ENCODE measurements at places on chromosomes 13 and 19.

DNA sequence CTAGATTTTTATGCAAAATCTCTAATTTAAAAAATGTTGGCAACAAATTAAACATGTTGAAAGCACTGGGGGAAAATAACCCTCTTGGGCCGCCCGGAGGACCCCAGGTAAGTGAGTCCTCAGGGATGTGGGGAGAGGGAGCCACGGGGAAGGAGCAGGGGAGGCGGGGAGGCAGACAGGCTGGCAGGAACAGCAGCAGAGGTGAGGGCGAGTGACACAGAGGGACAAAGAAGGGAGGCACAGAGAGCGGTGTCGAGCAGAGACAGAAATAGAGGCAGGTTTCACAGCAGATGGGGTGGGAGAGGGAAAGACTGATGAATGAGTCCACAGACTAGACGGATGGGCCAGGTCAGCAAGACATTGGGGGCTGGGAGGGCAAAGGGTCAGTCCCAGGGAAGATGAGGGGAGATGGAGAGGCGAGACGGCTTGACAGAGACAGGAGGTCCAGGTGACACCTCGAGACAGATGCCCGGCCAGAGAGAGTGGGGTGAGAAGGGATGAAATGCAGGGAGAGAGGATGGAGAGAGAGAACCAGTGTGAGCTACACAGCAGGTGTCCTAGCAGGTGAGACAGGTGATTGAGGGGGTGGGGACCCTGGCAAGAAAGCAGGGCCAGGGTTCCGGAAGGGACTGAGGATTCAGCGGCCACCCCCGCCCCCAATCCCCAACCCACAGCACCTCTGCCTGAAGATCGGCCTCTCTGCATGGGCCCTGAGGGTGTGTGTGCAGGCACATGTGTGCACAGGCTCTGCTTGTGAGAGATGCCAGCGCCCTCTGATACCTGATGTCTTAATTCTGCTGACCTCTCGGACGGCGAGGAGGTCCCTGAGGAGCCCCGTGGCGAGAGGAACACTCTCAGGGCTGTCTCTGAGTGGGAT, 3.8 kb downstream of the LRRC4B start:
- DNase-seq, result no peak

DNA sequence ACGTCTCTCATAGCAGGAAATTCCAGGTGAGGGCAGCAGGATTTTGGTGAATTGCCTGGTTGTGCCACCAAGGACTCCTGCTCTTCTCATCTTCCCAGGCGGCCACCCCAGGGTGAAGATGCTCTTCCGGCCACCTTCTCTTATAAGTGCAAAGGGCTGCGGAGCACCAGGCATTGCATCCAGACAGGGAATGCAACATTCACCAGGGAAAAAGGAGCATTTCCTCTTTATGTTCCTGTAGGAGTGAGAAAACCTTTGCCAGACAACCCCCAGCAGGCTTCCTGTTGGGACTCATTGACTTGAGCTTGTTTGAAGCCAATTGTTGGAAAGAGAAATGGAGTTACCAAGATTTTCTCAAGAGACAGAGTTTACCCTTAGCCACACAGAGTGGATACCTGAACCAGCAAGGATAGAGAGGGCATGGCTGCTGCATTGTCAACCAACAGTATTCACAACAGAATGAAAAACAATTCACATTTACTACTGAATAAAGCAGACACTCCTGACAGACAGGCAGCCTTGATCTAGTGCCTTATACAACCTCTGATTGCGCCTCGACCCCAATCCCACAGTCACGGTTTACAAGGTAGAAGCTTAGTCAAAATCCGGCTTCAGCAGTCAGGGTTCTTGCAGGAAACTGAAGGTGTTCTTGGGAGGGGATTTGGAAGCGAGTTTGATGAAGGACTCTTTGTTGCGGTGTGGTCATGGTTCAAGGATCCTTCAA, 1.8 kb upstream of the ATP11A start:
- DNase-seq, result no peak

DNA sequence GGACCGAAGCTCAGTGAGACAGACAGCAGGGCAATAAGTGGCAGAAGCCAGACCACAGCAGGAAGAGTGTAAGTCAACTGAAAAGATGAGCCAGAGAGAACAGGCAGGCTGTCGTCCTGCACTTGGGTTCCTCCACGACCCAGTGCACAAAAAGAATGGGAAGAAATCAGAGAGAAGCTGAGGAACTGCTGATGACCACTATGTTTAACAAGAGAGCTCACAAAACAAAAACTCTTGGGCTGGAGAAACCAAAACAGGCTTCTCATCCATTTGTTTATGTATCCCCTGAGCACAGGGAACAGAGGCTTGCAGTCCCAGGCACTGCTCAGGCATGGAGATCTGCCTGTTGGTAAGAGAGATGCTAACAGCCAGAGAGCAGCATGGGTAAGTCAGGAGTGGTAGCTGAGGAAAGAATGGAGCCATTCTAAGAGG, 14.0 kb downstream of the AKAP8L start:
- DNase-seq, result no peak

DNA sequence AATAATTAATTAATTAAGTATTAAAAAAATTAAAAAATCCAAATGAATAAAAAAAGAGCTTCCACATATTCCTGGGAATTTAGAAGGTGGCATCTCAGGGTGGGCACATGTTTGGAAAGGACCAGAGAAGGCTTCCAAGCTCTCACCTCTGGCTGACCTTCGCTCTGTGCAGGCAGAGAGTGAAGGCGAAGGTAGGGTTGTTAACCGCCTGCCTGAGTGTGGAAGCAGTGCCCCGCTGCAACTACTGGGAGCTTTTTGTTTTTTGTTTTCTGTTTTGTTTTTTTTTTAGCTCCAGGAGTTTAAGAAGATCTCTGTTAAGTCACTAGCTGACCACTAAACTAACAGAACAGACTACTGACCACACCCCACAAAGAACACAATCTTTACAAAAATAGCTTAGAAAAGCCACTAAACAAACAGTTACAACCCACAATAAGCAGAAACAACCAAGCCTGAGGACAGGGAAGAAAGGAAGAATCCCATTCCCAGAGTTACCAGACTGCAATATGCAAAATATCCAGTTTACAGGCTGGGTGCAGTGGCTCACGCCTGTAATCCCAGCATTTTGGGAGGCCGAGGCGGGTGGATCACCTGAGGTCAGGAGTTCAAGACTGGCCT, 11.4 kb downstream of the ZNF541 start:
- no peak for DNase-seq

DNA sequence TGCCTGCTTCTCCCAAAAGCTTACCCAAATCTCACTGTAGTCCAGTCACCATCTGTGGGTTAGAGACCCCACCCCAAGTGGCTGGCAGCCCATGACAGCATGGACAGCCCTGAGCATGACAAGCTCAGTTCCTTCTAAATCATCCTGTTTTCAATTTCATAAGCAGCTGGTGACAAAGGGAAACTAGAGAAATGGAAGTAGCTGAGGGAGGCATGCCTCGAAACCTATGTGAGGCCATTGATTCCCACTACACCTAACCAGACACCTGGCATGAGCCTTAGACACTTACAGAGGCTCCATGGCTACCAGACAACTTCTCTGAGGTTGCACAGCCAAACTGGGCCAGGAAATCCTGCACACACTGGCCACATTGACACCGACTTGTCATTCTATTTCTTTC, 56.2 kb downstream of the ABCC4 start:
- no peak for DNase-seq

DNA sequence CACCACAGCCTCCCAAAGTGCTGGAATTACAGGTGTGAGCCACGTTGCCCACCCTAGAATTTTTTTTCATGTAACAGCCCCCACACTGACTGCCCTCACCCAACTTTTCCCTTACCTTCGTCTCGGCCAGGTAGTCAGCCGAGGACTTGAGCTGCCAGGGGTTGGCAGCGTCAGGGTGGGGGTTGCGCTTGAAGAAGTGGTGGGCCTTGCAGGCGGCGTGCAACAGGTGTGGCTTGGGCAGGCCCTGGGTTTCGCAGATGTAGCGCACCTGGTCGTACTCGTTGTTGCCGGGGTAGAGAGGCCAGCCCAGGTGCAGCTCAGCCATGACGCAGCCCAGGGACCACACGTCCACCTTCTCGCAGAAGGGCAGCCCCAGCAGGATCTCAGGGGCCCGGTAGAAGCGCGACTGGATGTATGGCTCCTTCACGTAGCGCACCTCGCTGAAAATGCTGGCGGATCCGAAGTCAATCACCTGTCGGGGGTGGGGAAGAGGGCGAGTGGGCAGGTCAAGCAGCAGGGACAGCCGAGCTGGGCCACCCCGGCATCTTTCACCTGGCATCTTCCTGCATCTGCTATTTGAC, 6.2 kb downstream of the HIPK4 start:
- DNase-seq, result no peak

DNA sequence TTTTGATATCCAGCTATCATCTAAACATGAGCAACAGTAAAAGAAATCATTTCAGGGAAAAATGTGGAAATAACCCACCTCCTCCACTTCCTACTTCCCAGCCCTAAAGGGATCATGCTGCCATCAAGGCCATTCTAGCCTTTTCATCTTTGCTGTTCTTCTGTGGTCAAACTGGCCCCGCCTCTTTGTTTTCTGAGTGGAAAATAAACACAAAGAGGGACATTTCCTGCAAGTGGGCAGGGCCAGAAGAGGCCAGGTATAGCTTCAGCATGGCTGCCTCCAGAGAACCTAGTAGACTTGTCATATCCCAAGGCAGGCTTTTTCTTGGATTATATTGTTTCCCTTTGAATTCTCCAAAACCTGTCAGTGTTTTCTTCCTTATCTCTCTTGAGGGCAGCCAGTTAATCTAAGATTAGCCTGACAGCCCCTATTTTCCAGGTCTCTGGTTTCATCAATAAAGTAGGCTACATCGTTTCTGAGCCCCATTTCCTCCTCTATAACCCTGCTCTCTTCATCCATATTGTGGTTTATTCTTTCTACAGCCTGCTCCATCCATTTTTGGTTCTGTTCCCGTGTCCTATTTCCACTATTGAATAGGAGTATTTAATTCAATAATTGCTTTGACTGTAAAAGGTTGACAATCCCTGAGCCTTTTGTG, 117.6 kb downstream of the GPC6 start:
- DNase-seq, result no peak

- DNase-seq, result peak; percentile 93
Observed at GRCh38 chr19:40614622-40615411, 13.6 kb downstream of the LTBP4 start.

GRCh38 chr19:33756177-33756576, 40.5 kb upstream of the KCTD15 start:
- no peak for DNase-seq

DNA sequence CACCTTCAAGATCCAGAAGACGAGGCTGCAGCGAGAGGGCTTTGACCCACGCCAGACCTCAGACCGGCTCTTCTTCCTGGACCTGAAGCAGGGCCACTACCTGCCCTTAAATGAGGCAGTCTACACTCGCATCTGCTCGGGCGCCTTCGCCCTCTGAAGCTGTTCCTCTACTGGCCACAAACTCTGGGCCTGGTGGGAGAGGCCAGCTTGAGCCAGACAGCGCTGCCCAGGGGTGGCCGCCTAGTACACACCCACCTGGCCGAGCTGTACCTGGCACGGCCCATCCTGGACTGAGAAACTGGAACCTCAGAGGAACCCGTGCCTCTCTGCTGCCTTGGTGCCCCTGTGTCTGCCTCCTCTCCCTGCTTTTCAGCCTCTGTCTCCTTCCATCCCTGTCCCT, 7.0 kb upstream of the PGLS start:
- no peak for DNase-seq
